ENCODE measurements at places on chromosomes 16 and 17. TPM values are rescaled to one million over a fixed set of nuclear protein-coding genes. Genes with fewer than 3 reads are reported as not detected.
A peak's percentile ranks its signal among the peaks of the same experiment; 100 is the strongest.

The OTOP3 gene
- not detected for total RNA-seq

The CDH11 gene
- total RNA-seq = 354 TPM

The EVPLL gene
- not detected for total RNA-seq

The NPIPA5 gene
- total RNA-seq = 5.4 TPM

The MRC2 gene
- total RNA-seq = 184 TPM

The TAF1C gene
- 43.7 TPM for total RNA-seq

The GRIN2A gene
- 2.5 TPM for total RNA-seq

The LRRC36 gene
- not detected for total RNA-seq

The ACSM3 gene
- total RNA-seq = 0.41 TPM

The CA4 gene
- total RNA-seq = 4.3 TPM

GRCh38 chr17:41254861-41255260 is 323 bp upstream of the KRTAP9-9 start:
- no peaks in the 10 kb centered on the region for H3K27me3 ChIP-seq
- no peaks in the 10 kb centered on the region for H3K4me1 ChIP-seq
- DNase-seq = no peak
- H3K36me3 ChIP-seq = no peaks in the 10 kb centered on the region
- no peak overlapping the region for H3K27ac ChIP-seq

DNA sequence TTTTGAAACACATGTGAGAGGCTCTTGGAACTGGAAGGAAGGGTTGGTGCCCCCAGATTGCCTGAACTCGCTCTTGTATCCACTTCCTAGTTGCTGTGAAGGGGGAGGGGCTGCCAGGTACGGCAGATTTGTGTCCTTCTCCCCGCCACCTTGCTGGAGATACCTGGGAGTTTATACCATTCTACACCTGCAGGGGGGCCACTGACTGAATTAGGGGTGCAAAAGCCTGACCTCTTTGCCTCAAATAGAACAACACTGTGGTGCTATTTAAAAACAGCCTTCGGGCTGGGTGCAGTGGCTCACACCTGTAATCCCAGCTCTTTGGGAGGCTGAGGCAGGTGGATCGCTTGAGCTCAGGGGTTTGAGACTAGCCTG is 35.1 kb upstream of the IL34 start:
- H3K4me3 ChIP-seq = no peak overlapping the region
- H3K27ac ChIP-seq = no peak overlapping the region
- no peaks in the 10 kb centered on the region for H3K36me3 ChIP-seq
- H3K27me3 ChIP-seq = no peaks in the 10 kb centered on the region
- peaks cover 11% of the 10 kb centered on the region for H3K4me1 ChIP-seq

GRCh38 chr16:87740909-87741424 is 24.8 kb downstream of the KLHDC4 start:
- H3K27me3 ChIP-seq = no peaks in the 10 kb centered on the region
- H3K27ac ChIP-seq = no peak overlapping the region
- H3K4me3 ChIP-seq = no peak overlapping the region
- peaks cover 6% of the 10 kb centered on the region for H3K36me3 ChIP-seq
- H3K4me1 ChIP-seq = peaks cover 13% of the 10 kb centered on the region

GRCh38 chr17:46777943-46778915 is 40.3 kb downstream of the WNT3 start:
- no peak overlapping the region for H3K4me3 ChIP-seq
- no peaks in the 10 kb centered on the region for H3K4me1 ChIP-seq
- no peaks in the 10 kb centered on the region for H3K36me3 ChIP-seq
- H3K27ac ChIP-seq = no peak overlapping the region
- H3K27me3 ChIP-seq = no peaks in the 10 kb centered on the region

- H3K27me3 ChIP-seq = no peaks in the 10 kb centered on the region
- H3K4me3 ChIP-seq = no peak overlapping the region
- H3K36me3 ChIP-seq = peaks cover 18% of the 10 kb centered on the region
Measured at GRCh38 chr16:71931599-71931998, 36.3 kb downstream of the IST1 start.

GRCh38 chr17:2218426-2218825 is 85.2 kb downstream of the SMG6 start:
- H3K36me3 ChIP-seq = no peaks in the 10 kb centered on the region
- H3K4me1 ChIP-seq = peaks cover 29% of the 10 kb centered on the region
- no peak overlapping the region for H3K27ac ChIP-seq
- no peak overlapping the region for H3K4me3 ChIP-seq

DNA sequence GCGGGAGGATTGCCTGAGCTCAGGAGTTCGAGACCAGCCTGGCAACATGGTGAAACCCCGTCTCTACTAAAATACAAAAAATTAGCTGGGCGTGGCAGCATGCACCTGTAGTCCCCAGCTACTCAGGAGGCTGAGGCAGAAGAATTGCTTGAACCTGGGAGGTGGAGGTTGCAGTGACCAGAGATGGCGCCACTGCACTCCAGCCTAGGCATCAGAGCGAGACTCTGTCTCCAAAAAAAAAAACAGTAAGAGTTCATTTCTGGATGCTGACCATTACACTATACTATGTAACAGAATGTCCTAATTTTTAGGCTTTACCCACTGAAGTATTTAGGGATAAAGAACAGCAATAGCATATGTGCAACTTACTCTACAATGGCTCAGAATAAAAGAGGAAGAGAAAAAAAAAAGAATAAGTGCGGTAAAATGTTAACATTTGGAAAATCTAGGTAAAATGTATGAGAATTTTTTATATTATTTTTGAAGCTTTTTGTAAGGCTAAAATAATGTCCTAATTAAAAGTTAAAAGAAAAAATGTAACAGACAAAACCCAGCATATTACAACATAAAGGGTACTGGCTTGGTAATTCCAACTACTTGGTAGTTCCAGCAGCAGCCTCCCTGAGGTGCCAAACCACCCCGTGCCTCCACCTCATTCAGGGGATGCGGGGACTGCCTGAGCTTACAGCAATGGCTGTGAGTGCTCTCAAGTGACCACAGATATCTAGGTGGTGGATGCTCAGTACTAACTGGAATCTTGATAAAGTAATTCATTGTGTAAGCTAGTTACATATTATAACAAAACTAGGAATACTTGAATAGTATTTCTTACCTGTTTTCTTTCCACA is 10.9 kb downstream of the COPS3 start:
- H3K4me3 ChIP-seq = no peak overlapping the region
- H3K4me1 ChIP-seq = no peaks in the 10 kb centered on the region
- peaks cover 63% of the 10 kb centered on the region for H3K36me3 ChIP-seq
- H3K27me3 ChIP-seq = no peaks in the 10 kb centered on the region
- no peak for DNase-seq

GRCh38 chr16:24943471-24943870 is 71.7 kb downstream of the ARHGAP17 start:
- H3K4me1 ChIP-seq = no peaks in the 10 kb centered on the region
- peaks cover 65% of the 10 kb centered on the region for H3K36me3 ChIP-seq
- no peaks in the 10 kb centered on the region for H3K27me3 ChIP-seq
- no peak overlapping the region for H3K4me3 ChIP-seq
- no peak overlapping the region for H3K27ac ChIP-seq

DNA sequence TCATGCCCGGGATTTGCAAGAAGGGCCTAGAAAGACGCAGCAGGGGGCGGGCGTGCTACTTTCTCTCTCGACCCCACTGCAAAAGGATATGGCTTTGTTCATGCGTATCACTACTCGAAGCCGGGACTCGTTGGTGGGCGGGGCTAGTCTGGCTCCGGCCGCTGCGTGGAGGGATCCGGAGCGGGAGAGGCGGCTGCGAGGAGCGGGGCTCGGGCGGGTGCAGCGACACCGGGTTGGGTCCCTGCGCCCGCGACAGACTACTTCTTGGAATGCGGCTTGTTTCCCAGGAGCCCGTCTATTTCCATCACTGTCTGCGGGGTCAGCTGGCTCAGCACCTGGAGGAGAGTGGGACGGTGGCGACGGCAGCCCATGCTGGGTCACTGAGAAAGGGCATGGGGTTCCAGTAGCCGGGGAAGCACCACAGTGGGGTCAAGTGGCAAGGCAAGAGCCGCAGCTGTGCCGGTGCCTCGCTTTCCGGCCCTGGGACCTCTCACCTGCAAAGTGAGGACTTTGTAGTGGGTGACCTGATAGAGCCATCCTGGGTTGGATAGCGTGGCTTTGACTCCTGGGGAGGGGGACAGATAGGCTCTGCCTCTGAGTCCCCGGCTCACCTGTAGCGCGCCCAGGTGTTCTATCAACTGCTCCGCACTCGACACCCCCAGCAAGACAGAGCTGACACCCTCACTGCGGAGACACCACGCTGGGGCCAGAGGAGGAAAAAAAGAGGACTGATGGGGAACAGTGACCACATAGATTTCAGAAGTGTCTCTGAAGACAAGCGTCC is 6.6 kb downstream of the KCNAB3 start:
- H3K27ac ChIP-seq = peak overlapping the region; percentile 39
- DNase-seq = peak; percentile 52
- peaks cover 16% of the 10 kb centered on the region for H3K4me1 ChIP-seq
- H3K4me3 ChIP-seq = peak overlapping the region; percentile 68
- H3K36me3 ChIP-seq = no peaks in the 10 kb centered on the region

DNA sequence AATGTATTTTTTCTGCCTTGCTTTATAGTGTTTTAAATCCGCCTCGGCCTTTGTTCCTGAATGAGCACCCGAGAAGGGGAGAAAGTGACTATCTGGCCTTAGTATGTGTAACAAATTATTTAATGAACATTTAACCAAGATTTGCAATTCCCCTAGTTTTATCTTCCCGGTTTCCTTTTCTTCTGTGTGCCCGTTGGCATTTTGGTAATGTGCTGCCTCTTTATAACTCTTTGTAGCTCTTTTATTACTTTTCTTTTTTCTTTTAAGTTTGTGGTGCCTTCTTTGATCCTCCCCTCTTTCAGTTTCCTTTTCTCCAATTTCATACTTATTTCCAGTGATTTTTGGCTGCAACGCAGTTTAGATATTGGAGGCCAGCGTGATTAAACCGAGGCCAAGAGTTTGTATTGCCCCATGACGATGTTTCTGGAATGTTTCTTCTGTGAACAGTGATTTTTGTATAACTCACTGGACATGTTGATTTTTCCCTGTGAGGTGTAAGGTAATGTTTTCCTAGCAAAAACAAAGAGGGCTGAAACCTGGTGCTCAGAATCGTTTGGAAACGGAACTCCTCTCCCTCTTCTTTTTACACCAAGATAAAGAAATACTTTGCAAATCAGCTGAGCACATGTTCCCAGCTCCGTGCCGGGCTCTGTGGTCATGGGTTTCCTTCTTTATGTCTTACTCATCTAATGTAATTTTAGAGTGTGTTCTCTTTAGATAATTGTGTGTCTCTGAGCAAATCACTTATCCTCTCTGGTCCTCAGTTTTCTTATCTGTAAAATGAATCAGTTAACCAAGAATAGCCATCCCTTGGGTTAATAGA is 344.3 kb downstream of the WWOX start:
- H3K36me3 ChIP-seq = no peaks in the 10 kb centered on the region
- no peaks in the 10 kb centered on the region for H3K27me3 ChIP-seq
- peak overlapping the region; percentile 50 for H3K4me3 ChIP-seq
- H3K27ac ChIP-seq = no peak overlapping the region

DNA sequence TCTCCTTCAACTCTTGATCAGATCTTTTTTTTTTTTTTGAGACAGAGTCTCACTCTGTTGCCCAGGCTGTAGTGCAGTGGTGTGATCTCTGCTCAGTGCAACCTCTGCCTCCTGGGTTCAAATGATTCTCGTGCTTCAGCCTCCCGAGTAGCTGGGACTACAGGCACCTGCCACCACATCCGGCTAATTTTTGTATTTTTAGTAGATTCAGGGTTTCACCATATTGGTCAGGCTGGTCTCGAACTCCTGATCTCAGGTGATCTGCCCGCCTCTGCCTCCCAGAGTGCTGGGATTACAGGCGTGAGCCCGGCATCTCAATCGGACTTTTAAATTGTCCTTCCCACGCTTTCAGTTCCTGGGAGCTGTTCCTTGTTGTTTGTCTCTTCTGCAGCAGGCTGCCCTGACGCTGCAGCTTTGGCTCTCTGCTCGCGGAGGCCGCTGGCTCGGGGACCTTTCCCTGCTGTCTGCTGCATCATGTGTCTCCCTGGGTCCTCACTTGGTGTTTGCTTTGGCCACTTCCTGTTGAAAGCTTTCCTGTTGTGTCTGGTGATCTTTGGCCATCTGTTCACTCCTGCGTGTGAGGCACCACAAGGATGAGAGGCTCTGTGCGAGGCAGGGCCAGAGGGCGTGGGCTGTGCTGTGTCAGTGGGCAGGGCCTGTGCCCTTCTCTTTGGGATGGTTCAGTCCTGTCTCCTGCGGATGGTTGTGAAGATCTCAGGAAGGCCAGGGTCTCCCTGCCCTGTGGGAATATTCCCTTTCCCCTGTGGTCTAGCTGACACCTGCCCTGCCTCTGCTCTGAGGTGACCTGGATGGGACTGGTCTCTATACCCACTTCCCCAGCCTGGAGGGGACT is 18.4 kb upstream of the CAPN15 start:
- no peak for DNase-seq
- no peak overlapping the region for H3K27ac ChIP-seq
- H3K27me3 ChIP-seq = no peaks in the 10 kb centered on the region
- H3K36me3 ChIP-seq = peaks cover 19% of the 10 kb centered on the region
- H3K4me1 ChIP-seq = no peaks in the 10 kb centered on the region

- H3K4me1 ChIP-seq = no peaks in the 10 kb centered on the region
- H3K27me3 ChIP-seq = no peaks in the 10 kb centered on the region
- H3K36me3 ChIP-seq = no peaks in the 10 kb centered on the region
- DNase-seq = no peak
- H3K4me3 ChIP-seq = no peak overlapping the region
Measured at GRCh38 chr17:56395787-56396186, 197.7 kb upstream of the NOG start.

DNA sequence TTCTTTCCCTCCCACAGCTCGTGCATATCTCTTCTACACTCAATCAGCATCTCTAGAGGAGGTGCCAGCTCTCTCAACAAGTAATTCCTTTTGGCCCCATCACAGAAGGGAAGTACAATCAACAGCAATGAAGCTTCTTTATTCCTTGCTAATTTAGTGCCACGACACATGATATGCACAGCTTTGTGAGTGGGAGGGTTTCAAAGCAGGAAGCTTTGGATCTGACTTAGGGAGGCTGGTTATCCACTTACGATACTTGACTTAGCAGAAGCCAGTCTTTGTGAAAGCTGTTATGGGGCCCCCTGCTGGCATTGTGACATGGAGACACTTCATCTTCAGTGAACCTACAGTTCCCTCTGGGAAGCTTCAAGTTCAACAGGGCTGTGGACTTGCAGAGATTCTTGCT is 81.0 kb downstream of the TMEM100 start:
- no peak for DNase-seq
- H3K27me3 ChIP-seq = no peaks in the 10 kb centered on the region
- no peaks in the 10 kb centered on the region for H3K36me3 ChIP-seq
- no peak overlapping the region for H3K27ac ChIP-seq

DNA sequence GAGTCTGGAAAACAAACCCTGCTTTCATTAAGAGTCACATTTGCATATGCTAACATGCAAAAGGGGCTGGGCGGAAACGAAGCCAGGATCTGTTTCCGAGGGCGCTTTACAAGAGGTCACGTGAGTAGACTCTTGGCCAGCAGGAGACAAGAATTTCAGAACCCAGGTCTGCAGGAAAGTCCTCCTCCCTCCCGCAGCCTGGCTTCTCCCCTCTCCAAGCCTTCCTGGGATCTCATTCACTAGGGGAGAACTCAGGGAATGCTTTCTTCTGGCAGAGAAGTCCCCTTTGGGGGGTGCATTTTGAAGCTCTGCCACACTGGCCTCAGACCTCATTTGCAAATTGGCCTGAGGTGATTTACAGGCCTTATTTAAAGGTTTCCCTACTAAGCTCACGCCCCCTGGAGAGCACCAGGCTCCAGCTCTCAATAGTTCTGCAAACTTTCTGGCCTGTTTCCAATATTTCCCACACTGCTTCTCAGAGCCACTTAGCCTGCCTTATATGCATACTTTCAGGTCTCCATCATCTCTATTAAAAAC is 57.2 kb upstream of the CACNG5 start:
- no peak overlapping the region for H3K4me3 ChIP-seq
- no peak overlapping the region for H3K27ac ChIP-seq
- H3K36me3 ChIP-seq = no peaks in the 10 kb centered on the region
- no peak for DNase-seq

GRCh38 chr17:4908711-4909496 is 6.0 kb upstream of the CHRNE start:
- H3K36me3 ChIP-seq = no peaks in the 10 kb centered on the region
- H3K4me1 ChIP-seq = peaks cover 13% of the 10 kb centered on the region
- H3K4me3 ChIP-seq = peak overlapping the region; percentile 39
- H3K27me3 ChIP-seq = no peaks in the 10 kb centered on the region
- peak; percentile 53 for DNase-seq
